ENCODE measurements at places on chromosomes 13 and 19.
A peak's percentile ranks its signal among the peaks of the same experiment; 100 is the strongest.

DNA sequence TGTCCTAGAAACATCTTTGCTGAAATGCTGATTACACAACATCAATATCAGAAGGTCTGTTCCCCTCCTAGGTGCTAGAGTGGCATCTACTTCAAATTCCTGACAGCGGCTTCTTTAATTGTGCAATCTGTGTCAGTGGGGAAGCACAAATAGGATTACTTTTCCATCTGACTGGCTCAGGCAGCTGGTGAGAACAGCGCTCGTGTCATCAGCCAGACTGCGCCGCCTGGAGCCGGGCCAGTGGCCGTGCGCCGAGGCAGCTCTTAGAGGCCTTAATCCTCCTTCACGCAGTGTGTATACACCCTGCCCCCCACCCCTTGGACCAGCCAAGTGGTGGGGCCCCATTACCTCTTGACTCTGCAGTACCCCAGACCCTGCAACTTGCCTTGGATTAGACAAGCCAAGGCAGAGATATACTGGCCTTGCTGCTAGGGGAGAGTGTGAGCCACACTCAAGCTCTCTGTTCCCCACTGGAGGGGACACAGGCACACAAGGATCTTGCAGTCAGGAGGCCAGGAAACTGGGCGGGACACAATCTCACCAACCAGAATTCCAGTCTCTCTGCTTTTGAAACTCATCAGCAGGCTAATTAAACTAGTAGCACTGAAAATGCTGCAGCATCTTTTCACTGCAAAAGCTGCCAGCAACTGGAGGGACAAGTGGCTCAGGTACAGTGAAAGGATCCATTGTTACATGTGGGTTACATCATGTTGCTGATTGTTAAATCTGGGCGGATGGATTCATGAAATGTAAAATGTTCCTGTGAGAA is 48.9 kb upstream of the EPHX3 start:
- peak; percentile 48 for DNase-seq

DNA sequence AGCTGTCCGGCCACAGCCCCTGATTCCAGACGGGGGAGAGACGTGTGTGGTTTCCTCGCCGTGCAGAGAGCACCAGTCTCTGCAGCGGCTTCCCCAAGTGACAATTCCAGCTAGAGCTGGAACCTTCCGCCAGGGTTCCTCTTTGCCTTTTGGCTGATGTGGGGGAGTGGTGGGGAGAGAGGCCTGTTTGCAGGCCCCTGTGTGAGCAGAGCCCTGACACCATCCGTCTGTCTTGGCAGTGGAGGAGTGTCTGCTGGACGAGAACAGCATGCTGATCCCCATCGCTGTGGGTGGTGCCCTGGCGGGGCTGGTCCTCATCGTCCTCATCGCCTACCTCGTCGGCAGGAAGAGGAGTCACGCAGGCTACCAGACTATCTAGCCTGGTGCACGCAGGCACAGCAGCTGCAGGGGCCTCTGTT is 25.0 kb downstream of the LAMP1 start:
- DNase-seq = no peak

GRCh38 chr13:29594710-29595379 is 643 bp downstream of the SLC7A1 start:
- DNase-seq = no peak

GRCh38 chr13:79228972-79229371 is 177.1 kb downstream of the RBM26 start:
- no peak for DNase-seq

DNA sequence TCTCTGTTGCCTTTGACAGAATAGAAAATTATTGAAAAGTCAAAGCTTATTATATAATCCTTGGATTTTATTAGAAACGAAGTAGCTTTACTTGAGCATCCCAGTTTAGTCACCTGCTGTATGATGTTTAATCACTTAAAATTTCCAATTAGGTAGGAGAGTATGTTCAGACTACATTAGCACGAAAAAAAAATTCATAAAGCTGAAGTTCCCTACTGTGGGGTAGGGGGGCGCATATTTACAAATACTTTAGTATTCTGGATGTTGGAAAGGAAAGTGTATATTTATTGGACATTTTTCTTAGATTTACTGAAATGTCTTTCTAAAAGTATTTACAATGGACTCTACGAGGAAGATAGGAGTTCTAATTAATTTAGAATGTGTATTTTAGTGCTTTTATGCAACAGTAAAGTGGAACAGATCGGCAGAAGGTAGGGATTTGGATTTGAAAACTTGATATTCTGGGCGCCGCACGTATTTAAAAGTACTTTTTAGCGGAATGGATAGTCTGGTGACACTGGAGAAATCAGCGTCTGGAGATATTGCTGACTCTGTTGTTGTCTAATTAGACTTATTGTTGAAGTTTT is 1.9 kb downstream of the CDK8 start:
- no peak for DNase-seq

GRCh38 chr19:511101-511851 is 4.0 kb downstream of the TPGS1 start:
- DNase-seq = no peak

DNA sequence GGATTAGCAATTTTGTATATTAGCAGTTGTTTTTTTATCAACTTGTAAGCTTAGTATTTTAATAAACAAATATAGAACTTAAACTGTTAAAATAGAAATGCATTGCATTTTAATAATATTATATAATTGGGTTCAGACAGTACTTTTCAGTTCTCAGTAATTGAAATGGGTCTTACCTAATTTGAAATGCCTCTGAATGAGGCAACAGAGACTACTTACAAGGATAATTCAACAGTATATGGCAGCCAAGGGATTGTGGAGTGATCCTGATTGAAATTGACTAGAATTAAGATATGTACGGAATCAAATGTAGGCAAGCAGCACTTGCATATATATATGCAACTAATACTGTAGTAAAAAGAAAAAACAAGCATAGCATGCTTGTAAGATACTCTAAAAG is 1503.9 kb upstream of the MIR17HG start:
- DNase-seq = no peak

- DNase-seq = no peak
Observed at GRCh38 chr13:103640606-103641005, 574.4 kb upstream of the SLC10A2 start.

DNA sequence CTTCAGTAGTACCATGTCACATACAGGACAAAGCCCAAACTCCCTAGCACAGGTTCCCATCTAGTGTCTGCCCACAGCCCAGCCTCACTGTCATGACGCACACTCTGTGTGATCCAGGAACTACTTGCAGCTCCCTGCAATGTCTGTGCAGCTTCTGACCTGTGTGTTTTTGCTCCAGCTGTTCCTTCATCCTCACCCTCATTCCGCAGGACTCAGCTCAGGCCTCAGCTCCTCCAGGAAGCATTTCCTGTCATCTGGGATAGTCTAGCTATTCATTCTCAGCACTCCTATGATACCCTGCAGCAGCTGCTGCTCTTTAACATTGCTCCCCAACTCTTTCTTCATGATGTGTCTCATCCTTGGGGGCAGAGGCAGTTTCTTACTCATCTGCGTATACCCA is 56.1 kb downstream of the ENOX1 start:
- no peak for DNase-seq

DNA sequence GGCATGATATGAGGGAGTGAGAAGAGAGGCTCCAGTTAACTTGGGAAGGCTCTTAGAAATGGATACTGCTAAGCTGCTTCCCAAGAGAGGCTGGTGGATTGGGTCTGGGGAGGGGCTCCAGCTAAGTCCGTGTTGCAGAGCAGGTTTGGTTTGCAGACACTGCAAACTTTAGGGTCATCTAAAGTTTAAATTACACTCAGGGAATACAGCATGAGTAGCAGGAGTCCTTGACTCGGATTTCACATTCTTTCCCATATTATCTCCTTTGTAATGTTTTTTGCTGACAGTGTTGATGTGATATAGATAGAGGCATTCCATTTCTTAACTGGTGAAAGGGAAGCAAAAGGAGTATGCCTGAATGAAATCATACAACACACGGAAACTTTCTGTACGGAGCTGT is 31.9 kb downstream of the SGCG start:
- DNase-seq = no peak

- DNase-seq = no peak
Observed at GRCh38 chr13:85659493-85659892, 139.7 kb downstream of the SLITRK6 start.

GRCh38 chr19:3721131-3721886 is 13.1 kb downstream of the TJP3 start:
- peak; percentile 16 for DNase-seq

DNA sequence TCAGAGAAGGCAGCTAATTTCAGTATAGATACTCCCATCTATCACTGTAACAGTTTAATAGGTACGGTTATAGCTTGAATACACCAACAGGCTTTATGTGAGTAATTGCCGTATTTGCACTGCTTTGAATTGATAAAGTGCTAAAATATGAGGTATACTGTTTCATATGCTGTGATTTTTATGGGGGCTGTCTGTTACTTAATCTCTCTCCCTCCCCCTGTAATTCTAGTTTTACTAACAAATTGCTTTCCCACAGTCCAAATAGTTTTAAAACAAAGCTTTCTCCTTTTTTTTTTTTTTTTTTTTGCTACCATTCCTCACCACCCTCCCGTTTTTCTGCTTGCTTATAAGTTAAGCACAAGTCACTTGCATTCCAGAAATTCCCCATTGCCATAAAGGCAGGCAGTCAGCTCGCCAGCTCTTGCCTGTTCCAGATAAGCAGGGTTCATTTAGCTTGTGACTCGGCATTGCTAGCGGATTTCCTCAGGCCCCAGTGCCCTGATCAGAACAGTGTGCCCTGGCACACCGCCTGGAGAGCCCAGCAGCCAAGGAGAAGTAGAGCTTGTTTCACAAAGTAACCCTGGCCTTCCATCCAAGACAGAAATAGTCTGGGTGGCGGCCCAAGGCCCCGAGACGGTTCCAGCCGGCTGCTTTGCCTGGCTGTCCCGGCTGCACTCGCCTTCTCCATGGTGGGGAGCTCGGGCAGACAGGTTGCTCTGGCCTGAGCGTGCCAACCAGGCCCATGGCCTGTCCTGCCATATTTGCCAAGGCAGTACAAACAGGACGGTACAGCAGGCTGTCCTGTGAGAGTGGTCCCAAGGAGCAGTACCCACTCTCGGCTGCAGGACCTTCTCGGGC is 43.5 kb upstream of the NPAS1 start:
- peak; percentile 66 for DNase-seq

DNA sequence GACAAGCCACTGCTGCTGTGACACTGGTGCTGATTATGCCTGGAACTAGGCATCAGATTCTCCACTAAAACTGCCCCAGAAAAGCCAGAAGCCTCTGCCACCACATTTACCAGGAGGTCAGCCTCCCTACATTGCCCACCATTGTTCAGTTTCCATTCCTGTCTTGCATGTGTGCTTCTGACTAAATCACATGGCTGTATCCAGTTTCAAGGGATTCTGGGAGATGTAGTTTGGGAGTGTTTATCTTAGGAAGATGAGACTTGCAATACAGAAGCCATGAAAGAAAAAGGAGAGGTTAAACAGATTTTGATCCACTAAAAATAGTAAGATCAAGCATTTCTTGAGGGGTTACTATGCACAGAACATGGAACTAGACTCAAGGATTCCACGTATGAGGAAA is 40.7 kb upstream of the SERPINE3 start:
- no peak for DNase-seq

DNA sequence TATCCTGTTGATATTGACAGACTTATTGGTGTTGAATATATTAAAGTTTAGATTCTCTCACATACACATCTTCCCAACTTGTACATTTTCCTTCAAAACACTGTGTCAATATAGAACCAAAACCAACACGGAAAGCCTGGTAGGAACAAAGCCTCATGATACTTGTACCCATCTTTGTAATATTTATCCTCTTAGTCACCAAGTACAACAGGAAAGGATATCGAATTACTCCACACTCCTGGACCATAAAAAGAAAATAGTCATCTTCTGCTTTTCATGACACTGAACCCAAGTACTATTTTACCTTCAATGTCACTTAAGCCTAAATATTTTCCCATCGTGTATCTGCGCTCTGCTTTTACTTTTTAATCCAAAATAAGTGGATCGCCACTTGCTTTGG is 702.9 kb upstream of the PCDH9 start:
- DNase-seq = no peak

DNA sequence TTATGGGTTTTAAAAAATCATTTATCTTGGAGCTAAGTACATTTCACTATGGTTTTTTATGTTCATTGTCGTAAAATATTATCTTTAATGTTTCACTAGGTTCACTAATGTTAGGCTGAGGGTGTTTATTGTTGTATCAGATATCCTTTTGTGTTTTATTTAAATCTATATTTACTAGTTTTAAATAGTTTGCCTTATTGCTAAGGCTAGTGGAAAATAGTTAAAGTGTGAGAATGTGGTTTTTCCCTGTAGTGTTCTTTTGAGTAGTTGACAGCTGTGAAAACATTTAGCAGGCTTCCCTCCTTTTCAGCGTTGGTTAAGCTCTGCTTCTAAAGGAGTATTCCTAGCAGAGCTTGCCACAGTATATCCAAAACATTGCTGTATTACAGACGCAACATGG is 139.0 kb downstream of the TM9SF2 start:
- DNase-seq = no peak

DNA sequence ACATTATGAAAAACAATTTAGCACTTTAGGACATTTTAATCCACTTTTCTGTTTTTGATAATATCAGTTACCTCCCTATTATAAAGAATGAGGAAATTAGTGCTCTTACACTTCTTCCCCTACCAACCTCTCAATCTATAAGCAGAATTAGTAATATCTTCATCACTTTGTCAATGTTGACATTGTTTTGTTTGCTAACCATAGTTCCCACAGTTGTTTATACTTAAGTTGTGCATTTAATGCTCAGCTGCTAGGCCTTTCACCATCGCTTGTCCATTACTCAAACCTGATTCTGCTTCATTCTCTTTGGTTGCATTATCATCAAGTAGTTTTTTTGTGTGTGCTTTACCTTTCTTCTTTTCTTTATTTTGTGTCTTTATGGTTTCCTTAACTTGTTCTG is 132.1 kb downstream of the CDK8 start:
- no peak for DNase-seq

DNA sequence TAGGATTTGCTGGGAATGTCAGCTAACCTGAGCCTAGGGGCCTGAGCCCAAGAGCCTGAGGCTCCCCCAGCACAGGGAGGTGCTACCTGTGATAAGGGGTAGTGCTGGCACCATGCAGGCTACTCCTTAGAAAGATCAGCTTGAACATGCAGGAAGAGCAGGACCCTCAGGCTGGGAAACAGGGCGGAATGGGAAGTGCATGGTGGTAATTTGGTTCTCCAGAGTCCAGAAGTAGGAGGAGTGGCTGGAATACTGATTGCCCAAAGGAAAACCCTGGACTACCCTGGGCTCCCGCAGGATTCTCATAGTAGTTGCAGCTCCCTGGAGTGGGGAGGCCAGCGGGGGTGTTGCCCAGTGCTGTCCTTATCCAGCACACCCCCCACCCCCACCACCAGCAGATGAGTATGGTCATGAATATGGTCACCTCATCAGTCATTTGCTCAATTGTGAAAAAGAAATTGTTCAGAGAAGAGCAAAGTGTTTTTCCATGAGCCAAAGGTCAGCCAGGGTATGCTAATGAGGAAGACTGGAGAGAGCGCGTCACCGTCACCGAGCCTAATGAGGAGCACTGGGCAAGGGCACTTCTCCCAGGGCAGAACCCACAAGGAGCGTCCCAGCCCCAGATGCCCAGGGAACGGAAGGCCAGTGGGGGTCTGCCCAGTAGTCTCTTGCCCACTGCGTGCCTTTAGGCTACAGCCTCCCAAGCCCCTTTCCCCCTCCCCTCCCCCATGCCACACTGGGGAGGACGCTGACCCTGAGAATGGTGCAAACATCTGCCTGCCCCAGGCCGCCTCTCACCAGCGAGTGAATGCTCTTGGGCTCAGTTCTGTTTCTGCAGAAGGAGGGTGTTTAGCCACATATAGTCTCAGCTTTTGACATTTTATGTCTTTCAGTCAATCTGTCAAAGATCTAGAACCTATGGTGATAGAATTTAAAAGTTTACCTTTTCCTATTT is 5.3 kb downstream of the SLC25A15 start:
- no peak for DNase-seq
